Brain (organoid and tissue), 16 donors: ENCODE measurements at places on chromosomes 7 and 10. TPM values are rescaled to one million over a fixed set of nuclear protein-coding genes. Genes with fewer than 3 reads are reported as not detected.

The CDK1 gene
- polyA plus RNA-seq, result 30.6 TPM

The ALOX5 gene
- 1.2 TPM for polyA plus RNA-seq

The C10orf105 gene
- 3.3 TPM for polyA plus RNA-seq

The LAMTOR4 gene
- polyA plus RNA-seq, result 215 TPM

The NKX2-3 gene
- not detected for polyA plus RNA-seq

The PNLIP gene
- polyA plus RNA-seq, result not detected

The DRGX gene
- polyA plus RNA-seq, result 0.12 TPM

The SFRP4 gene
- 0.81 TPM for polyA plus RNA-seq

The CLRN3 gene
- polyA plus RNA-seq, result not detected

The HECTD2 gene
- polyA plus RNA-seq, result 3.1 TPM

The SH2D4B gene
- not detected for polyA plus RNA-seq

The ITIH2 gene
- 0.54 TPM for polyA plus RNA-seq

The CAMK2B gene
- polyA plus RNA-seq, result 88.4 TPM

The WNT16 gene
- polyA plus RNA-seq, result 0.25 TPM

The PFKFB3 gene
- 22.3 TPM for polyA plus RNA-seq

The TSPAN15 gene
- polyA plus RNA-seq, result 38.4 TPM

The ANKRD1 gene
- not detected for polyA plus RNA-seq

The PANK1 gene
- 4.6 TPM for polyA plus RNA-seq

The PDK4 gene
- polyA plus RNA-seq, result 25.9 TPM

The LBX1 gene
- polyA plus RNA-seq, result not detected

The AEBP1 gene
- polyA plus RNA-seq, result 35.2 TPM

The THAP5 gene
- polyA plus RNA-seq, result 7.6 TPM

The SLC26A3 gene
- polyA plus RNA-seq, result not detected

The CREB5 gene
- polyA plus RNA-seq, result 11.6 TPM

The PGAM2 gene
- 141 TPM for polyA plus RNA-seq

The MMD2 gene
- polyA plus RNA-seq, result 6.3 TPM

The RHOBTB1 gene
- 3.4 TPM for polyA plus RNA-seq

The ENTPD1 gene
- 7.0 TPM for polyA plus RNA-seq

The EBLN1 gene
- not detected for polyA plus RNA-seq

The SFTPA1 gene
- not detected for polyA plus RNA-seq

The ACHE gene
- 9.3 TPM for polyA plus RNA-seq

The CPEB3 gene
- polyA plus RNA-seq, result 3.9 TPM

The ARPC1B gene
- polyA plus RNA-seq, result 47.3 TPM

The KIF20B gene
- 0.71 TPM for polyA plus RNA-seq

The H2BK1 gene
- not detected for polyA plus RNA-seq

The STAM gene
- 25.1 TPM for polyA plus RNA-seq

The OR2A1 gene
- polyA plus RNA-seq, result not detected

The SAMD9L gene
- polyA plus RNA-seq, result 0.75 TPM

The SMC3 gene
- polyA plus RNA-seq, result 24.9 TPM

The PARD3 gene
- polyA plus RNA-seq, result 33.7 TPM

The GIGYF1 gene
- 14.2 TPM for polyA plus RNA-seq

The PPRC1 gene
- polyA plus RNA-seq, result 15.8 TPM

The CYP2C19 gene
- not detected for polyA plus RNA-seq

The TCERG1L gene
- polyA plus RNA-seq, result 7.8 TPM

The STEAP4 gene
- 0.19 TPM for polyA plus RNA-seq
